ENCODE measurements at places on chromosomes 3 and 15.

DNA sequence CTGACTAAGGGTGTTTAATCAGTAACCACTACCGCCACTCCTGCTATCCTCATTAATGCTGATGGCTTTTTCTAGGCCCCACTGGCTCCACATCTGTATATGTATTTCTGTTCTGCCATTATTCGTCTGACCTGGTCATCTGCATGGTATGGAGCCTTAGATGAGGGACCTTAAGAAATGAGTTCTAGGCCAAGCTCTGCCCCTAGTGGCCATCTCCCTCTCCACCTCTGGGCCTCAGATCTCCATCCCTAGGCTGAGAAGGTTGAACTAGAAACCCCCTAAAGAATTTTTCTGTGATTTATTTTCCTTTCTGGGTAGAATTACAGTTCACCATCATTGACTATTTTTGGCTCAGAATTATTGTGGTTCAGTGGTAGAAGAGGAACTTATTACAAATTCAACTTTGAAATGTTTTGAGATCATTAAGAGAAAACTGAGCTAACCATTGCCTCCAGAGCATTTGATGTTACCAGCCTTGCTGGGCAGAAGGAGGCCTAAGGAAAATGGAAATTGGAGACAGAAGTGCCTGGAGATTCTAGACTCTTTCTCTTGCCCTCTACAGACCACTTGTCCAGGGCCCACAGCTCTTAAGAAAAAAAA, 325.2 kb upstream of the NR2E3 start:
- DNase-seq, result no peak

GRCh38 chr3:33060609-33061337, 36.2 kb downstream of the GLB1 start:
- DNase-seq, result peak; percentile 61

GRCh38 chr3:71066356-71066755, 517.2 kb downstream of the FOXP1 start:
- no peak for DNase-seq

DNA sequence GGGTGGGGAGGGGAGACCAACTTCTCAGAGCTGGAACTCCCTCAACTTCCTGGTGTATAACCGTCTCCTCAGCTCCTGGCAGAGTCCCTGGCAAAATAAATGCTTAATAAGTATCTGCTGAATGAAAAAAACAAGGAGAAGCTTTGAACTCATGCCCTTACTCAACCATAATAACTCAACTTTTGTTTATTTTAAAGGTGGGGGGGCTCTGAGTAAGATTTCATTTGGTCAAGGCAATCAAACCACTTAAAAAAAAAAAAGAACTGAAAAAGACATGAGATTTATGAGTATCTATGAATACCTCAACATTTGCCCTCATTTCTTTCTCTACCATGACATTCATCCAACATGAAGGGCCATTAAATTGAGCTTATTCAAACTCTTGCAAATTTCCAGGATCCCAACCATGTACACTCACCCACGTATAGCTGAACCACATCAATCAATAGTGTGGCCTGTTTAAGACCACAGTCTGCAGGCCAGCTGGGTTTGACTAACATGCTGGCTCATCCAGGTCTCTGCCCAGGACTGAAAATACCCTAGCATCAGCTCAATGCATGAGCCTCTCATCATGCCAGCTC, 157.9 kb downstream of the FOXP1 start:
- DNase-seq, result no peak

GRCh38 chr3:182729903-182730674, 63.2 kb upstream of the ATP11B start:
- DNase-seq, result no peak

DNA sequence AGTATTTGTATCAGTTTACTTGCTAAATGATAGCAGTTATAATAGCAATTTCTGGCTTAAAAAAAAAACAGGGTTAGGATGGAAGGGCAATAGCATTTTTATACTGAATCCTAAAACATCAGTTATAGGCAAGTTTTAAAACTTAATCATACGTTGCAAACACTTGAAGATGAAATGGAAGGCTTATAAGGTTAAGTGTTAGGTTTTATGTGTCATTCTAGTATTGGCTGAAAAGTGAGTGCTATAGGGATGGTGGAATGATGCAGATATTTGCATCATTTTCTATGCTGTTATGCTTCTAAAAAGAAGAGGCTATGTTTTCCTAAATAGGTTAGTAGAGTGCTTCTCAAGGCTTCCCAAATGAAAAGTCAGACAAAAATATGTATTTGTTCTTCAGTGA, 23.3 kb downstream of the ARIH1 start:
- no peak for DNase-seq

DNA sequence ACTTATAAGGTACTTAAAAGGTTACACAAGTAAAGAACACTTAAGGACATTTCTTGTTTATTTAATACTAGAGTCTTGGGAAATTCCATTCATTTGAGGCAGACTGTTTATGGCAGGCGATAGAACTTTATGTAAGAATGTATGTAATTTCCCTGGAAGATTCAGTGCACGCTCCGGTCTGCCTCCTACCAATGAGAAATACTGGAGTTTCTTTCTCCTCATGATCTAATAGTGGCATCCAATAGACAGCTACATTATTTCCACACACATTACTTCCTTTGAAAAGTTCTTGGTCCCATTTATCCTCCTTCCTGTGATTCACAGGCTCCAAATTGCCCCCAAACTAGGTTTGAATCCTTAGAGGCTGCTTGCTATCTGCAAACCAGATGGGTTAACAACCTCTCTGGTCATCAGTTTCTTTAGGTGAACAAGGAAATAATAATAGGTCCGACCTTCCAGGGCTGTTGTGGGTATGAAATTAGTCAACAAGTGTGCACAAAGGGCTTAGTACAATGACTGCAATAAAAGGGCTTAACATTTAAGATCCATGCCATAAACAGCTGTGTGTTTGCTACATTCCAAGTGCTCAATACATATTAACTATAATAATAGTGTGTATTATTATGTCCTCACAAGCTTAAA, 30.7 kb downstream of the EIF4E3 start:
- no peak for DNase-seq

- DNase-seq, result no peak
Observed at GRCh38 chr3:56879436-56880215, 77.9 kb upstream of the ARHGEF3 start.

DNA sequence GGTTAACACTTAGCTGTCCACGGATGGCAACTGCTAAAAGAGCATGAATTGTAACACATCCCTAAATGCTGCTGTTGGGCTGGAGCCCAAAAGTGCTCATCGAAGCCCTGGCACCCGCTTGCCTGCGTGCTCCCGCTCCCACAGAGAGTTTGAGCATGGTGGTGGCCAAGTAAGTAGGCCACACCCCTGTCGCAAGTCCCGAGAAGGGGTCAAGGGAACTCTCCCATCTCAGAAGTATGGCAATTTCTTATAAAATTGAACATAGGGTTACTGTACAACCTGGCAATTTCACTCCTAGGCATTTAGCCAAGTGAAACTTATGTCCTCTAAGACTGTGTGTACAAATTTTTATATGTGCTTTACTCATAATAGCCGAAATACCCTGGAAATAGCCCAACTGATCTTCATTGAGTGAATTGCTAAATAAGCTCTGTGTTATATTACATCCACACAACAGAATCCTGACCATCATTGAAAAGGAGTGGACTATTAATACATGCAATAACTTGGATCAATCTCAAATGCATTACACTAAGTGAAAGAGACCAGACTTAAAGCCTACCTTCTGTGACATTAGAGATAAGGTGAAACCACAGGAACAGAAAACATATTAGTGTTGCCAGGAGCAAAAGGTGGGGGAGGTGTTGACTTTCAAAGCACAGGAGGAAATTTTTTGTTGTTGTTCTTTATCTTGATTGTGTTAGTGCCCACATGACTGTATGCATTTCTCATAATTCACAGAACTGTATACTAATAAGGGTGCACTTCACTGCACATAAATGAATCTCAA, 1.5 kb upstream of the GCSAM start:
- no peak for DNase-seq

- DNase-seq, result no peak
Observed at GRCh38 chr3:127630811-127631714, 2.1 kb downstream of the PODXL2 start.

DNA sequence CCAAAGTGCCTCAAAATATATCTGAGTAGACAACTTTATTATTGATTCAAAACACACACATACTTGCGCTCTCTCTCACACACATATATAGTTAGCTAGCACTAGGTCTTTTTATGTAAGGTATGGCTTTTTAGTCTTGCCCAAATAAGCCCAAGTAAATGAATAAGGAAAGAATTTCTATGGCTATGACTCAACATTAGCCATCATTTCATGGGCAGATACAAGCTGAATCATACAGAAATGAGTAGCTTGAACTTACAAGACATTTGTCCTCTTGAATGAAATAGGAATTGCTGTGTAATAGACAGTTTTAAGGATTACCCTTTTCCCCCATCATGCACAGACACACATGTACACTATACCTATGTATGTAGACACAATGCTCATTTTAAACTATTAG, 4.9 kb downstream of the CADPS start:
- no peak for DNase-seq

GRCh38 chr15:22907161-22907950, 68.9 kb downstream of the NIPA2 start:
- no peak for DNase-seq

DNA sequence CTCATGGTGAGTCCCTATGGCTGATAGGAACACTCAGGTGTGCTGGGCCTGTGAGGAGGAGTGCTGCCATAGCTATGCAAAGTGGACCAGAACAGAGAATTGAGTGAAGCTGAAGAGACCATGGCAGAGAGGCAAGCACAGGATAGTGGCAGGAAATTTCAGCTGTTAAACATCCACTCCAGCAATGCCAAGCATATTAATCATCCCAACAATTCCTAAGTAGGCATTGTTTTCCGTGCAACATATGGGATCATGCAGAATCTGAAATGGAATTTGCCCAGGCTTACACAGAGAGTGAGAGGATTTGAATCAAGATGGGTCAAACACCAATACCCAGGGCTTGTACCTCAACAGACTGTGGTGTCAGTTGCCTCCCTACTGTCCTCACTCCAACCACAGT, 582.6 kb upstream of the UBE2E2 start:
- no peak for DNase-seq

GRCh38 chr3:77606372-77606771, 566.5 kb downstream of the ROBO2 start:
- no peak for DNase-seq

DNA sequence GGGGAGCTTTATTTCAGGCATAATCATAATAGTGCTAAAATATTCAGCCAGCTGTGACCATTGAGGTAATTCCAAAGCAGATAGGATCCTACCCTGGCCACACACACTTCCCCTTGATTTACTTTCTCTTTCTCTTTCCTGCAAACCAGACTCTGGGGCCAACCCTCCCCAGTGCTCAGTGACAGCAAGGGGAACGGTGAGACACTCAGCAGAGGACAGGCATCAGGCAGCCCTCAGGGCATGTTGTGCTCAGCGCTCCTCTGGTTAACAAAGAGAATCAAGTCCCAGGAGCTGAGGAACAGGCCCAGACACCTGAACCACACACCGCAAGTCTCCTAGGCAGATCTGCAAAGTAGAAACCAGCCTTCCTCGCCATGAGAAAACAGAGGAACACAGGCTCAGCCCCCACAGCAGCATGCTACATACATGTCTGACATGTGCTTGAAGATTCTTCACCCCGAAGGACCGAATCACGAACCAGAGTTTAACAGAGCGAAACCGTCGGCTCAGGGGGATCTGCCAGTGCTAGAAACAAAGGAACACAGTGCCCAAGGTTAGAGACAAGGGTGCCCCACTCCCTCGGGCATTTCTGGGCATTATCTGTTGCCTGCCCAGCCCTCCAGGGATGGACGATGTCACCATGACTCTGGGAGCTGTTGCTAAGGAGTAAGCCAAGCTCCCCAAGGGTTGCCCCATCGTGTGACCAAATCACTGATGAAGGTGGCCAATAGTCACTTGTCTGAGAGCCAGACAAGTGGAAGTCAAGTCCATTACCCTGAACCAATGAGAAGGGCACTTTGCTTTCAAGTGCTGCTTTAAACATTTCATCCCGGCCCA, 17.5 kb downstream of the HDC start:
- DNase-seq, result no peak

GRCh38 chr3:191492601-191493000, 31.6 kb downstream of the PYDC2 start:
- no peak for DNase-seq

GRCh38 chr15:100710744-100711515, 108.5 kb downstream of the ASB7 start:
- no peak for DNase-seq

DNA sequence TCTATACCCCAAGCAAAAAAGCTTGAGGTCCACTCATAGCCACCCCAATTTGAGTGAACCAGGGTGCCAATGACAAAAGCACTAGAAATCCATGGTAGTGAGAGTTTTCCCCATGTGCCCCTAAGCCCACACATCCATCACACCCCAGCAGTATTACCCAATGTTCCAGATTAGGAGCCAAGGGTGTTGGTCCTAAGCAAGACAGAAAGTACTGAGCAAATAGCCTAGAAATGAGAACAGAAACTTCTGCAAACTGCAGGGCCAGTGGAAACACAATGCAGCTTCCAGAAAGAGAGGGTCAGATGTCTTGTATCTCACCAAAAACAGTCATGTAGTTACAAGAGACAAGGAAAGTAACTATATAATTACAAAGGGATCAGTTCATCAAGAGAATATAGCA, 10.9 kb upstream of the OXTR start:
- DNase-seq, result no peak

DNA sequence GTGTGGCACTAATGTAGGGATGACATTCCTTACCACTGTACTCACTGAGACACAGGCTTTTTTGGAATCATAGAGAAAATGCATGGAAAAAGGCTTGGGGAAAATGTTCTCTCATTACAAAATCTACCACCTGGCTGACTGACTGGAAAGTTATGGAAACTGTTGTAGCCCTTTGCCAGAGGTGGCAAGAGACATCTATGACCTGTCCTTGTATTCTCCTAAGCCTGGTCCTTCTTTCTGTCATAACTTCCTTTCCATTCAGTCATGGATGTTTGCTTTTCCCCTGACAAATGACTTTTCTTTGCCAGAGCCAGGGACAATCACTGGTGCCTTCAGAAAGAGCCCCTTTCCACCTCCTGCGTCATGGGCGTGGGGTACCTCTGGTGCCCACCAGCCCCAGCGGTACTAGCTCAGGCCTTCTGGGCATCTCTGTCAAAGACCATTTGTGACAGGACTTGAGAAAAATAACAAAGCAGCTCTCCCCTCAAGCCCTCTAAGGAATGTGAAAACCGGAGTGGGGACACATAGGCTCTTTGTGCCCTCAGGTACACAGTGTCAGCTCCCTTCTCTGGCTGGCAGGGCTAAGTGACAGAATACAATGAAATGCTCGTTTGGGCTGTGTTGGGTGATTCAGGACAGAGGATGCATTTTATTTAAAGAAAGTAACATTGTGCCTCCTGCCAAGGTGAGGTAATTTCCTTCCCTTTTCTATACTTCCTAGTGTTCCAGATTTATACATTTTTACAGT, 381.1 kb upstream of the RASGRP1 start:
- DNase-seq, result no peak

All from activated CD4-positive, CD25-positive, alpha-beta regulatory T cell (primary cell).